ENCODE measurements at places on chromosomes 1 and 21.

GRCh38 chr1:179840107-179840506 lies 37.5 kb downstream of the TOR1AIP2 start:
- no peaks in the 10 kb centered on the region for H3K27me3 ChIP-seq
- no peak for DNase-seq
- H3K4me1 ChIP-seq: no peaks in the 10 kb centered on the region
- no peak overlapping the region for H3K4me3 ChIP-seq
- H3K27ac ChIP-seq: no peak overlapping the region

DNA sequence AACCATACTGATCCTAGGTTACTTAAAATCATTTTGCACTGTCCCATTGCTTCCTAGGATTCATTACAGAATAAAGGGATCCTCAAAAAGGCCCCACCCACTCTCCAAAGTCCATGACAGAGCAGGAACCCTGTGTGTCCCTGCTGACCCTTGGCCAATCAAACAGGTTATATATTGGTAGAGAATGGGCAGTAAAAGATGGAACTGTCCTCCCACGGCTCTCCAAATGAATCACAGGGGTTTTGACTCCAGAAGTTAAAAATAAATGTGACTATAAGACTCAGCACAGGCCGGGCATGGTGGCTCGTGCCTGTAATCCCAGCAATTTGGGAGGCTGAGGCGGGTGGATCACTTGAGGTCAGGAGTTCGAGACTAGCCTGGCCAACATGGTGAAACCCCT lies 65.5 kb downstream of the ACOT7 start:
- no peak for DNase-seq
- no peak overlapping the region for H3K4me3 ChIP-seq
- peaks cover 3% of the 10 kb centered on the region for H3K36me3 ChIP-seq
- no peaks in the 10 kb centered on the region for H3K27me3 ChIP-seq
- no peaks in the 10 kb centered on the region for H3K4me1 ChIP-seq

DNA sequence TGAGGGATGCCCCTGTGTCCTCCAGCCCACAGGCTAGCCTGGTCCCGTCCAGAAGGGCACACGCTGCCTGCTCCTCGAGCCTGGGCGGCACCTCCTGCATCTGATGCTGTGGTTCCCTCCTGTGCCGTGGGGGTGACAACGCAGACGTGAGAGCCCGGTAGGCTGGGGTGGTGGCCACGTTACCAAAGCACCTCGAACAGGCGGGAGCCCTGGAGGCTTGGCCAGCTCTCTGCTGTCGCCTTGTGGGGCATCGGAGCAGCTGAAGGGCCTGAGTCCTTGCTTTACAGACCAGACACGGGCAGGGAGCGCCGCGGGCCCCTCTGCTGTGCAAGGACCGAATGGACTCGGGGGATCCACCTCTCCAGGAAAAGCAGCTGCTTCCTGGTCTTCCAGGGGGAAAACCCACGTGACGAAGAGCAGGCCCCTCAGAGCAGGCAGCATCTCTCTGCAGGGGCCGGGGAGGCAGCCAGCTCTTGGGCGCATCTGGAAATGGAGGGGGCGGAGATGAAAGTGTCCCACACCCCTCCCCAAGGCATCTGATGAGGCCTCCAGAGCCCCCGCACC lies 133.3 kb downstream of the NPHP4 start:
- H3K27ac ChIP-seq: no peak overlapping the region
- H3K4me1 ChIP-seq: no peaks in the 10 kb centered on the region
- H3K36me3 ChIP-seq: peaks cover 5% of the 10 kb centered on the region
- H3K4me3 ChIP-seq: no peak overlapping the region
- H3K27me3 ChIP-seq: no peaks in the 10 kb centered on the region
- DNase-seq: no peak

GRCh38 chr1:28428990-28429520 lies 59.5 kb downstream of the PHACTR4 start:
- peaks cover under 1% of the 10 kb centered on the region for H3K4me1 ChIP-seq
- no peaks in the 10 kb centered on the region for H3K27me3 ChIP-seq
- no peak overlapping the region for H3K4me3 ChIP-seq
- no peak overlapping the region for H3K27ac ChIP-seq
- no peak for DNase-seq

DNA sequence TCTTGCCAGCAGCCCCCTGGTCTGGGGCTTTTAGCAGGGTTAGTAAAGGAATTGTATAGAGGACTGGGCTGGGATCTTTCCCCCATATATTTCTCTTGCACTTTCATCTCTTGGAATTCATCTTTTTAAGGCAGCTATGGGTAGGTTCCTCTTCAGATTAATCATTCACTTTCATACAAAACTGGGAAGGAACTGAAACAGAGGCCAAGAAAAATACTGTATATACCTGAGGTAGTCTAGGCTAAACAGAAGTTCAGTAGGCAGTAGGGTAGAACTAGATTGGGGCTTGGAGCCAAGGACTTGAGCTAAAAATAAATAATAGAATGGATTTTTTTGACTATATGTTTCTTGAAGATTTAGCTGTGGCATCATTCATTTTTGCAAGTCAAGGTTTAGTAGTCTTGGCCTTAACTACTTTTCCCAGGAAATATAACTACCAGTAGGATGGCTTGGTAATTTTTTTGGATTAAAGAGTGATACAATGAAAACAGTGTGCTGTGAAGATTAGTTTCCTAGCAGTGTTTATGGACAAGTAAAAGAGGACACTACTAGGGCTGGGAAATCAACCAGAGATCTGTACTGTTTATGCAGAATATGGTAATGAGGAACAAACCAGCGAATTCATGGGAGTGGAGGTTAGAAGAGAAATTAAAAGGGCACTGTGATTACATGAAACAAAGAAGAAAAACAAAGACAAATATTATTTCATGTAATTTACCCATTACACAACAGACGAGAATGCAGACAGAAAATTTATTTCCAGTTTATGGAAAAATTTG lies 50.9 kb upstream of the PTGS2 start:
- H3K27ac ChIP-seq: no peak overlapping the region
- no peaks in the 10 kb centered on the region for H3K36me3 ChIP-seq
- no peak for DNase-seq
- H3K4me1 ChIP-seq: no peaks in the 10 kb centered on the region
- H3K4me3 ChIP-seq: no peak overlapping the region

- H3K4me1 ChIP-seq: no peaks in the 10 kb centered on the region
- no peaks in the 10 kb centered on the region for H3K27me3 ChIP-seq
- H3K4me3 ChIP-seq: no peak overlapping the region
- no peaks in the 10 kb centered on the region for H3K36me3 ChIP-seq
Measured at GRCh38 chr1:29793101-29793546, 556.8 kb downstream of the PTPRU start.

DNA sequence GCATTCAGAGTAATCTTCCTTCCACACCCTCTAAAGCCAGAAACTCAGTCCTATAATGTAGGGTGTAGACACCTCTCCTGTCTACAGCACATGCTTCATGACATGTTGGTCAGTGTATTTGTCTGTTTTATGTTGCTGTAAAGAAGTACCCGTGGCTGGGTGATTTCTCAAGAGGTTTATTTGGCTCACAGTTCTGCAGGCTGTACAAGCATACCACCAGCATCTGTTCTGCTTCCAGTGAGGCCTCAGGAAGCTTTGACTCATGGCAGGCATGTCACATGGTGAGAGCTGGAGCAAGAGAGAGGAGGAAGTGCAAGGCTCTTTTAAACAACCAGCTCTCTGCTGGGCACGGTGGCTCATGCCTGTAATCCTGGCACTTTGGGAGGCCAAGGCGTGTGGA lies 12.1 kb downstream of the PLOD1 start:
- no peaks in the 10 kb centered on the region for H3K4me1 ChIP-seq
- DNase-seq: no peak
- no peaks in the 10 kb centered on the region for H3K27me3 ChIP-seq

DNA sequence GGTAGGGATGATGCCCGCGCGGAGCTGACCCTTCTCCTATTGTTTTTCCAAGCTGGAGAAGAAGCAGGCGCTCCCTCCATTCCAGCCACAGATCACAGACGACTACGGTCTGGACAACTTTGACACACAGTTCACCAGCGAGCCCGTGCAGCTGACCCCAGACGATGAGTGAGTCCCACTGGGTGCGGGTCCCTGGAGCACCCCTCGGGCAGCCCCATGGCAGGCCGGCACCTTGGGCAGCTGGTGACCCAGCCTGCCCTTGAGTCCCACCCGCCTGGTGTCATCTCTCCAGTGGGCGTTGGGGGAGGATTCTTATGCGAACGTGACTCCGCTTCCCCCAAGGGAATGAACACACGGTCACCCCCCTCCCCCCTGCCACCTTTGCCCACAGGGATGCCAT lies 10.0 kb downstream of the FAAP20 start:
- no peak for DNase-seq
- H3K27me3 ChIP-seq: no peaks in the 10 kb centered on the region
- no peaks in the 10 kb centered on the region for H3K4me1 ChIP-seq

Data from ascending aorta (tissue), 2 donors.